Cerebellar nuclear complex (tissue), 1 donor: ENCODE measurements at places on chromosomes 1 and 21.

DNA sequence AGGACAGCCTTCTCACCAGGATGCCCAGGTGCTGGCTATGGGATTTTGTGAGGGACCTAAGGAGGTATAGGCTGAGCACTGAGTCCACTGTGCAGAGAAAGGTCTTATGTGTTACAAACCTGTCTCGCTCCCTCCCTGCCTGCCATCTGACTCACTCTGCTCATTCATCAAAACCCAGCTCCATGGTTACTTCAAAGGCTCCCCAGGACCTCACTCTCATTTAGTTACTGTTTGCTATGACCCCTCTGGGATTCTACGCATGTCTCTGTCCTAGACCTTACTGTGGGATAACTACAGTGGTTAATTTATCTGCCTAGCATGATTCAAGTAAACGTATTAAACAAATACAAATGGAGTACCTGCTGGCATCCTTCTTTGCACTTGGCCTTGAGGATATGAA is 211.6 kb upstream of the KIAA0040 start:
- DNase-seq: no peak

DNA sequence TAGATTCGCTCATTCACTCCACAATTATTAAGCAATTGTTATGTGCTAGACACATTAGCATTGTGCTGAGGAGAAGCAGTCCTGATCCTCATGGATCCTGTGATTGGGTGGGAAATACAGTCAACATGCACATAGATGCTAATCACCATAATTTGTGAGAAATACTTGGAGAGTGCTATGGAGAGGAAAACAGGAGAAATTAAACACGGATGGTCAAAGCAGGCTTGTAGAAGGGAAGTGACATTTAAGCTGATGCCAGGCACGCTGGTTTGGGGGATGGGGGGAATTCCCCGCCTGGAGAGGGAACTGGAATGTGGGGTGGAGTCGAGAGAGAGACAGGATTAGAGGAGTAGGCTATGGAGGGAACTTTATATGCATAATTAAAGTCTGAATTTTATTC is 52.2 kb upstream of the L1TD1 start:
- DNase-seq: no peak

DNA sequence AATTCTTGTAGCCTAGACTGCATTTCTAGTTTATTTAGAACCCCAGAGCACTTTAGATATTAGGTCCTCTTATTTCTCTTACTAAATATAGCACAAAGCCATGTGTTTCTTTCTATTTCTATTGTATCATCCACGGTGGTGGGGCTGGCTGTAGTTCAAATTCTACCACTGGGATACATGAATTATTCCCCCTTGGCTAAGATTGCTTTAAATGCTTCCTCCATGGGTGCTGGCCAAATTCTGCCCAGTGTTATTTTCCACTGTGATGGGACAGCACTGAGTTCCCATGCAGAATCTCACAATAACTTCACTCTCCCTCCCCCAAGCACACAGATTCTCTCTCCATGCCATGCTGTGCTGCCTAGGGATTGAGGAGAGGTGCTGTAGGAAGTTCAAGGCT is 41.5 kb upstream of the GBP6 start:
- no peak for DNase-seq

DNA sequence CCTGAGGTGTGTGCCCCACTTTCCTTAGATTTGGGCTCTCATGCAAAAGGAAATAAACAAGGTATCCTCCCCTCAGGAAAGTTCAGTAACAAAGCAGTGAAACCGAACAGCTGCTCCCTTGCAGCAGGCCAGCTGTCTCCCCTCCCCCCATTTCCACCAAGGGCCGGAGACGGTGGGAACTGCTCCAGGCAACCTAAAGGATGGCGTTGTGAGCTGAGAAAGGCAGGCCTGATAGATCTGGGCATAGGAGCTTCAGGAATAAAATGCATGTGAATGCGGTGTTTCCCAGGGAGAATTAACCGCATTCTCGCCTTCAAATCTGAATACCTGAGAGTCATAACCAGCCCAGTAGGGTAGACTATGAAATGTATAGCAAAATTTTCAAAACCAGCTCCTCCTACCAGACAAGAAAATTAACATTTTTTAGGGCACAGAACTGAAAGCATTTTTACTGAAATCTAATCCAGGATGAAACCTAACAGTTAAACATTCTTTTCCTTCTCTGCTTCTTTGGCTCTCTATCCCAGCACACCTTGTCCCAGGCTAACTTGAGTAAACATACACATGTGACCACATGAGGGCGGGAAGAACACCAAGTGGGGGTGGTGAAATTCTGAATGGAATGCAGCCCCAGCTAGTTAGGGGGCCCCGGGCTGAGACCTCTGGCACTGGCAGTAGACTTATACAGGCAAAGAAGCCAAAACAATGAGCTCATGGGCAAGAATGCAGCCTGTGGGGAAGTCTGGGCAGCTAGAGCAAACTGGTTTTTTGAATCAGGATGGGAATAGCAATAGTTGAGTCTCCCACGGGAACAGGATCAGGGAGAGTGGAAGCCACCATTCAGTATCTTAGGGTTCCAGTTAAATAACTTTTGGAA is 11.5 kb downstream of the MCL1 start:
- DNase-seq: no peak

DNA sequence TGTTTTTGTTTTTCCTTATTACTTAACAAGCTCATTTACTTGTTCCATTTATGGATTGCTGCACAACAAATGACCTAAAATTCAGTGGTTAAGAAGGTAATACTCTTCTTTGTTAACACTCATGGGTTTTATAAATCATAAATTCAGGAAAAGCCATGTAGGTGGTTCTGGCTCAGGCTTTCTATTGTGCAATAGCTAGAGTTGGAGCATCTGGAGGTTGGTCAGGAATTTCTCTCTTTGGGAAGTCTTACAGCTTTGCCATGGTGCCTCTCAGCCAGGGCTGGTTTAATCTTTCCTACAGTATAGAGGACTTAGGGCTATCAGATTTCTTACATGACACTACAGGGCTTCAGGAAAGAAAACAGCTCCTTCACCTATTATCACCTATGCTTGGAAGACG is 1677.1 kb downstream of the KCNT2 start:
- DNase-seq: no peak

DNA sequence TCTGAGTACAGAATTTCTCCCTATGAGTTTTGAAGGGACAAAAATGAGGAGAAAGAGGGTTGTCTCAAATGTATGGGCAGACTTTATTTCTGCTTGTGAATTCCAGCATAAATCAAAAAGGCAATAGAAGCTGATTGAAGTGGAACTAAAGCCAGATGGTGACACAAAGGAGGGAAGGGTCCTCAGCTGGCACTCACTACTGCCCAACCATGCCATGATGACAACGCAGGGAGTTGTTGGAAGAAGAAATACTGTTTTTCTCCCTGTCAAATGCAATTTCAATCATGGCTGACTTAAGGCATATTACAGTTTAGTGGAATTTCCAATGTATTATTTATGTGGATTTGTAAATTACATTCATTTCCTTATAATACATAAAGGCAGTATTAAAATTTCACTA is 805.8 kb downstream of the ADGRL2 start:
- no peak for DNase-seq
